Urothelium cell line (cell line): ENCODE measurements at places on chromosomes 6 and 20.

DNA sequence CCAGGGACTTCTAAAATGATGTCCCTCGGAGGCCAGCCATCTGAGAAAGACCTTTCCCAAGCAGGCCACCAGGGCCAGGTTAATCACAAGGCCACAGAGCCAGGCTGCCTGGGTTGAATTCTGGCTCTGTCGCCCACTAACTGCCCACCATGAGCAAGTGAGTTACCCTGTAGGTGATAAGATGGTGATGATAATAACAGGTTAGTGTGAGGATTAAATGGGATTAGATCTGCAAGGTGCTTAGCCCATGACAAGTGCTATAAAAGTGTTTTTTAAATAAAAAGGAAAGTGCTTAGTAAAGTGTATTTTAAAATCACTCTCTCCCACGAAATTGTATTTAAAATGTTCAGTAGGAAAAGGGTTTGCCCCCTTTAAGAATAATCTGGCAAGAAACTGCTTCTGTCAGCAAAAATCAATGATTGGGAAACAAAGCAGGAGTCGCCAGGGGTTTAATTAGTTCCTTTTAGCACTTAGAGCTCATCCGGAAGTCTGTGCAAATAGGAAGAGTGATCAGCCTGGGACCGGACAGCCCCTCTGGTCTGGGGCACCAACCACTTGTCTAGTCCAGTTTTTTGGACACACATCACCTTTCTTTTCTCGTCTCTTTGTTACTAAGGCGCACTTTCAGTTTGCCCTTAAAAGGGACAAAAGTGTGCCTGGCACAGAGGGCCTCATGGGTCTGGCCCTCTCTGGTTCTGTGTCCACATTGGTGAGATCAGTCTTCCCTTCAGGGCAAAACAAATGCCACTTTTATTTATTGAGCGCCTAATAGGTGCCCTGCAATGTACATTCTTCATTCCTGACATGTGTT, 150.4 kb downstream of the GRM4 start:
- DNase-seq: no peak

DNA sequence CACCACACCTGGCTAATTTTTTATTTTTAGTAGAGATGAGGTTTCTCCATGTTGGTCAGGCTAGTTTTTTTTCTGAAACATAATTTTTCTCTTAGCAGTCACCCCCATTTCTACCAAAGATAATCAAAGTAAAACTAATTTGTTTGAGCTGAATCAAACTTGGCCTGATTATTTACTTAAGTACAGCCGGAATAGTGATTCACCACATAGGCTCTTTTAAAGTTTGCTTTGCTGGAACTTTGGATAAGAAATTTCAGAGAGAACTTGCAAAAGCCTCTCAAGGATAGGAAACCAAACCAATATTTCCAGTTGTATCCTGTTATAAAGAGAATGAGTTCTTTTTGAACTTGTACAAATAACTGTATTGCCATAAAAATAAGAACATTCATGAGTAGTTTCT, 105.0 kb upstream of the SYNCRIP start:
- no peak for DNase-seq

- peak; percentile 48 for DNase-seq
These were observed 362 bp downstream of the DUSP22 start for GRCh38 chr6:292506-293192.

GRCh38 chr6:18390476-18390875, 3.3 kb downstream of the RNF144B start:
- DNase-seq: no peak

GRCh38 chr20:53814060-53814459, 220.4 kb upstream of the ZNF217 start:
- no peak for DNase-seq

- peak; percentile 18 for DNase-seq
These were observed 296.8 kb downstream of the UTRN start for GRCh38 chr6:144581812-144582537.

GRCh38 chr6:119799596-119800509, 450.3 kb upstream of the MAN1A1 start:
- DNase-seq: no peak

GRCh38 chr6:42030585-42031506, 19.5 kb upstream of the TAF8 start:
- DNase-seq: no peak

DNA sequence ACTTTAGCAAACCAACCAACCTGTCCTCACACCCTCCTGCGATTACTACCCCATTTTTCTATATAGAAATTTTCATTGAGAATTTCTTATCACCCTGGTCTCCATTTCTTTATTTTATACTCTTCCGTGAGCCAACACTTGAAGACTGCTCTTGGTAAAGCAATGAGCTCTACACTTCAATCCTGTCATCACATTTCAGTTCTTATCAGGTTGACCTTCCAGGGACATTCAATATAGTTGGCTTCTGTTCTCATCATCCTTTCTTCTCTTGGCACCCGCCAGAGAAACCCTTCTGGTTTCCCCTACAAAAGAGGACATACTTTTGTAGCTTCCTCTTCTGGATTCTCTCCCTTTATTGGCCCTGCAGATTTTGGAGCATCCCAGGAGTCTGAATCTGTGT, 279.3 kb downstream of the PRKN start:
- no peak for DNase-seq

DNA sequence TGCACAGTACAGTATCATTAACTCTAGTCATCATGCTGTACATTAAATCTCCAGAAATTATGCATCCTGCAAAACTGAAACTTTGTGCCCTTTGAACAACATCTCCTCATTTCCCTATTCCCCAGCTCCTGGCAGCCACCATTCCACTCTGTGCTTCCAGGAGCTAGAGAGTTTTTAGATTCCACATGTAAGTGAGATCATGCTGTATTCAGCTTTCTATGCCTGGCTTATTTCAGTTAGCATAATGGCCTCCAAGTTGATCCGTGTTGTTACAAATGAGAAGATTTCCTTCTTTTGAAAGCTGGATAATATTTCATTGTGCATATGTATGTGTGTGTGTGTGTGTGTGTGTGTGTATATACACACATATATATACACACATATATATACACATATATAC, 86.9 kb upstream of the SLC24A3 start:
- no peak for DNase-seq

DNA sequence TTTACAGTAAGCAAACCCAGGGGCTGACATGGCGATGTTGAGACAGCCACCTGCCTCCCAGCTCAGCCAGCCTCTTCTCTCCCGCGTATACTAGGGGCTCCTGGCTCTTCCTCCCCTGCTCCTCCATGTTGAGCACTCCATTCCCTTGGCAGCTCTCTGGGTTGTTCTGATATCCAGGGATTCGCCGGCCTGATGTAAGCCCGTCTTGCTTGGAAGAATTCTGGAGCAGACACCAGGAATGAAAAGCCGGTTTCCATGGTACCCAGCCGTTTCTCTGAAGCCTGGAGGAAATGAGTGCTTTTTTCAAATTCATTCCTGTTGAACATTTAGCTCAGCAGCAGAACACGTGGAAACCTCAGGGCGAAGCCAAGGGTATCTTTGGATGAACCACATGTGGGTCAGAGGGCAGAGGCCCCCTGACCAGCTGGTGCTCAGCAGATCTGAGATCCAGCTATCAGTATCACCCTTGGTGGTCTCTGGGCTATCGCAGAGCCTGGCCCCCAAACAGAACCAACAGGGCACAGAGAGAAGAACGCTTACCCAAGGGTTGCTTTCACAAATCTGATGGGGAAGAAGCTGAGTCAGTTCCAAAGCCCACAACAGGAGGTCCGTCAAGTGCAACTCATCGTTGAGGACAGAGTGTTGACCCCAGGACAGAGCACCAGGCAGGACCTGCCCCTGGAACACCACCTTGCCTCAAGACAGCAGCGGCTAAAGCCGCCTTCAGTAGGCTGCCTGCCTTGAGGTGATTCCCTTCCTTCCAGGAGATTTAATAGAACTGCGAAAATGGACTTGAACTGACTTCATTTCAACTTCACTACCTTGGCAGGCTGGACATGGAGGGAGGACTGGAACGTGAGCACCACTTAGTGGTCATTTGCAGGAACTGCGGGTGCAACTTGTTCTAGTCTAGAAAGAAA, 96.1 kb upstream of the RIN2 start:
- peak; percentile 52 for DNase-seq

DNA sequence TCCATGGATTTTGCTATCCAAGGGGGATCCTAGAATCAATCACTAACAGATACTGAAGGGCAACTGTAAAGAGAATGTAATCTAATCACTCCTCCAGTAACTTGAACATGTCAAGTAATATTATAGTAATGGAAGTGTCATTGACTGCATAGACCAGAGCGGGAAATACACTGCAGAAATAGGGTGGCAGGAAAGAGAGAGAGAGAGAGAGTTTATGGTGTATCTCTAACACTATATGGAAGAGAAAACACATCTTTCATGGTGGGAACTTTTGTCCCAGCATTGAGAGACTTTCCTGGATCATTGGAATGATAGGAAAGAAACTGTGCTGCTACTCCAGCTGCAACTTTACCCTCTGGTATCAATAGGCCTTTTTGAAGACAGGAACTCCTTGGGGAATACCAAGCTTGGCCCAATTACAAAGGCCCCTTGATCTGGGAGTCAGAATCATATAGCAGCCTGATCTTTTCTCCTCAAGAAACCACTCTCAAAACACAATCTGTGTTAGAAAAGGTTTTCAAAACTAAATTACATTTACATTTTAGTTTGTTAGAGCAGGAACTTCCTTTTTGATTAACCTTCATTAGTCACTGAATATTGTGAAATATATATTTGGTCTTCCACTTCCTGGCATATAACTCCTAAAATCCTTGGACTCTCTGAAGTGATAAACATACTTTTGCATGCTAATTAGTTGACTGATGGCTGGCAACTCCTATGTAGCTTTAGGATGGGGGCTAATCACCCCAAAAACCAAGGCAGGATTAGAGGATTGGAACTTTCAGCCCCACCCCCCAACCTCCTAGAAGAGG, 29.5 kb upstream of the RNGTT start:
- no peak for DNase-seq

GRCh38 chr6:1709234-1709641, 99.5 kb downstream of the FOXC1 start:
- DNase-seq: no peak

DNA sequence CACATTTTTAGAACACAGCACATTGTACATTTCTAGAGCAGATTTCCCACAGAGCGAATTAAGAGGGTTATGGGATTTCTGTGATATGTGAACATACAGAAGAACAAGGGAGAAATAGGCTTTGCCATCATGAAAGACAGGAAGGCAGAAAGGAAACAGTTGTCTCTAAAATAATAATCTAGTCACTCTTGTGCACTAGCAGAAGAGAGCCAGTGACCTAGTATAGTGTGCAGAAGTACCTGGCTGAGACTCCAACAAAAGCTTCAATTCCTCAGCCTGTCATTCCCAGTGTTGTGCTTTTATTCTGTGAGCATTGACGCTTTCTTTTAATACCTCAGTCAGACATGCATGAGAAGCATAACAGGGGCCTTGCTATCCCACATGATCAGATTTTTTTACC, 17.8 kb upstream of the DCBLD1 start:
- no peak for DNase-seq

DNA sequence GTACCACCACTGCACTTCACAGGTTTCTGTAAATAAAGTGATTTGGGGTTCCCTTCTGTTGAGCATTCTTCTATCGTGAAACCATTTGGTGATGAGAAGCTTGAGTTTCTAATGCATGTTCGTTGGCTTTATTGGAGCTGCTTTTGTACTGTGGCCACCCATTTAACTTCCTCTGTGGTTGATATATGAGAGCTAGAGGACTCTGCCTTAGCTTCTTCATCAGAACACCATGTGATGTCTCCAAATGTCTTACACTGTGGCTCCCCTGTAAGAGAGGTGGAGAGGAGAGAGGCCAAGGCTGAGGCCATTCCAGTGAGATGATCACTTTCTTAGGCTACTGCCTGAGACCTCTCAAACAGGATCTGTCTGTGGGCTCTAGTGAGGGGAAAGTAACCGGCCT, 114.5 kb downstream of the SLC16A10 start:
- DNase-seq: no peak

- no peak for DNase-seq
These were observed 63.5 kb downstream of the RIN2 start for GRCh38 chr20:19821606-19822005.
